ENCODE measurements at places on chromosomes 7 and 10.

GRCh38 chr10:128417826-128418225 lies 291.6 kb upstream of the MKI67 start:
- no peak for DNase-seq

DNA sequence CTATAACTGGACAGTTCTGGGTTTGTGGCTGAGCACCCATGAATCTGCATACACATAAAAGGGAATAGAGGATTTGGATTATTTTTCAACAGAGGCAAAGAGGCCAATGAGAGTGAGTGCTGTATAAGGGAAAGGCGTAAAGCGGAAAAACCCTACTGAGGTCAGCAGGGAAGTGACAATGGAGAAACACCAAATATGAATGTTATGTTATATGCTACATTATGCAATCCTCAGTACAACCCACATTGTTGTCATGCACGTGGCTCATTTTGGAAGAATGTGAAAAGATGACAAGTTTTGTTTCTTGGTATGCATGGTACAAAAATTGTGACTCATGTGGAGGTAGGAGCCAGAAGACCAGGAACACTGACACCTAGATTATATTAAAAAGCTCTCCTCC lies 113.6 kb upstream of the AMPH start:
- peak; percentile 90 for DNase-seq

- no peak for DNase-seq
These were observed 10.7 kb upstream of the CAPZA2 start for GRCh38 chr7:116851671-116852070.

GRCh38 chr10:44704616-44705015 lies 206.5 kb upstream of the TMEM72 start:
- no peak for DNase-seq

- DNase-seq, result no peak
These were observed 30.8 kb upstream of the ZNF488 start for GRCh38 chr10:47414752-47415519.

DNA sequence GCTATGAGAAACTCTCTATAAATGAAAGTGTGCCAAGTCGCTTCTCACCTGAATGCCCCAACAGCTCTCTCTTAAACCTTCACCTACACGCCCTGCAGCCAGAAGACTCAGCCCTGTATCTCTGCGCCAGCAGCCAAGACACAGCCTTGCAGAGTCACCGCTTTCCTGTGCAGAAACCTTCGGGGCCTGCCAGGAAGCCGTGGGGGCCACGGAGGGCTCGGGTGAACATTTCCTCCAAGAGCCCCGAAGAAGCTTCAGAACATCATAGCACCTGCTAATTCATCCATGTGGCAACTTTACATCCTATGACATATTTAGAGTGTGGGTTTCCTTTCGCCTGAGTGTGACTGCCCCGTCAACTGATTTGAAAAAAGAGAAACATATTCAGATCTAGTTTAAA lies 55.7 kb upstream of the PRSS58 start:
- no peak for DNase-seq

DNA sequence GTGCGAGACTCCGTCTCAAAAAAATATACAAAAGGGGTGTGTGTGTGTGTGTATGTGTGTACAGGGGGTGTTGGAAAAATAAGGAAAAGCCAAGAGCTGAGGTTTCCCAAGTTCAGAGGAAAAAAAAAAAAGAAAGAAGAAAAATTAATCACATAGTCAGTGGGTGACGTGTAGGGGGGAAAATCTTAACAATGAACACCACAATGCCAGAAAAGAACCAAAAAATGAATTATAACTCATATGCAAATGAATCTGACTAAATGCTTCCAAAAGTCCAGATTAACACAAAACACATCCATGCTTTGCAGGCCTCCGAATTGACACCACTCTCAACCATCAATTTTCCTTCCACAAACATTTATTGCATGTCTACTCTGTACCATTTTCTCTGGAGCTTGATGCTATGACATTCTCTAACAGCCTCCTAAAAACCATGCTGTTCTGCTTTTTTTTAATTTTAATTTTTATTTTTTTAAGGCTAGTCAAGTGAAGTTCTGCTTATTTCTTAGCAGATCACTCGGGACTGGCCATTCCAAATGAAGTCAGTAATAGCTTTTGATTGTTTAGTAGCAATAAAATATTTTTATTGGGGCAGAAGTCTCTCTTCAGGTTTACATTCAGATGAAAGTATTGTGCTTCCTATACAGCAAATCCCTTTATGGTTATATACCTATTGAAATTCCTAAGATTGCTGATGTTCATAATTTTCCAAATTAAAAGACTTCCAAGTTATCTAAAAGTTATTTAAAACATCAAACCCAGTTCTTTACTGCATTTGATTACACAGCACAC lies 133.8 kb downstream of the CNOT4 start:
- DNase-seq, result peak; percentile 10

DNA sequence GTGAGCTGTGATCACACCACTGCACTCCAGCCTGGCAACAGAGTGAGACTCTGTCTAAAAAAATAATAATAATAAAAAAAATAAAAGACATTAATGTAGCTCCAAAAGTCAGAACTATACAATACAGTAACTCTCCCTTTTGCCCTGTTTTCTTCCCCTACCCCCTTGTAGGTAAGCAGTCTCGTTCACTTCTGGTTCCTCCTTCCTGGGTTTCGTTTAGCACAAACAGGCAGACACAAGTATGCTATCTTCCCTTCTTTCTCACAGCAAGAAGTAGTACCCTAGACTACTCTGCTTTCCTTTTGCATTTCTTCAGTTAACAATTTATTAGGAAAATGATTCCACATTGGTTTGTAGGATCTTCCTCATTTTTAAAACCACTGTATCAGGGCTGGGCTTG lies 33.1 kb downstream of the PDSS1 start:
- no peak for DNase-seq

GRCh38 chr7:158733775-158734494 lies 29.3 kb upstream of the NCAPG2 start:
- DNase-seq, result no peak

- DNase-seq, result no peak
These were observed 14.0 kb upstream of the COL13A1 start for GRCh38 chr10:69787681-69788080.

- DNase-seq, result no peak
These were observed 226.5 kb downstream of the NEBL start for GRCh38 chr10:20670579-20670978.

DNA sequence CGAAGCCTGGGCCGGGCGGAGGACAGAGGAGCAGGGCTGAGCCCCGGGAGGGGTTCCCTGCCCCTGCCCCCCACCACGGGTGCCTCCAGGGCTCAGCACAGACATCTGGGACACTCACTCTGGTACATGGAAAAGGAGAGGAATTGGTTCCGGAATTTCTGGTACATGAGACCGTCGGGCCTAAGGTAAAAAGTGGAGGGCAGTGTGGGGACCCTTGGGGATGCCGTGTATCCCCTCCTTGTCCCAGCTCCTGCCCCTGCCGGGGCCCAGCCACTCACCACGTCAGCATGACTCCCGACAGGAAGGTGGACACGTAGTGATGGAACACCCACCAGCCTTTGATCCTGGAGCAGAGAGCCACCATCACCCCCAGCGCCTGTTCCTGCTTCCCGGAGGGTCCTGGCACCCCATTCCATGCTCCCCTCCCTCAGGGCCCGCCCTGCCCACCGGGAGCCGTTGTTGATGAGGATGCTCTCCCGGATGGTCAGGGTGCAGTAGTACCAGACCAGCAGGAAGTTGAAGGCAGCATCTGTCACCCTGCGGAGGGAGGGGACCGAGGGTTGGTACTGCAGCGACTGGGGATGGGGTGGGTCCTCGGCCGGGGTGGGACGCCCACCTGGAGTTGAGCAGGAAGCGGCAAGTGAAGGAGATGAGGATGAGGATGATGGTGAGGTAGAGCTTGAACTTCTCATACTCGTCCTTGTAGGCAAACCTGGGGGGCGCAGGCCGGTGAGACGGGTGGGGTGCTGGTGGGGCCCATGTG lies 6.4 kb downstream of the TMEM120A start:
- DNase-seq, result no peak

GRCh38 chr10:13373644-13374043 lies 25.6 kb upstream of the SEPHS1 start:
- DNase-seq, result no peak

DNA sequence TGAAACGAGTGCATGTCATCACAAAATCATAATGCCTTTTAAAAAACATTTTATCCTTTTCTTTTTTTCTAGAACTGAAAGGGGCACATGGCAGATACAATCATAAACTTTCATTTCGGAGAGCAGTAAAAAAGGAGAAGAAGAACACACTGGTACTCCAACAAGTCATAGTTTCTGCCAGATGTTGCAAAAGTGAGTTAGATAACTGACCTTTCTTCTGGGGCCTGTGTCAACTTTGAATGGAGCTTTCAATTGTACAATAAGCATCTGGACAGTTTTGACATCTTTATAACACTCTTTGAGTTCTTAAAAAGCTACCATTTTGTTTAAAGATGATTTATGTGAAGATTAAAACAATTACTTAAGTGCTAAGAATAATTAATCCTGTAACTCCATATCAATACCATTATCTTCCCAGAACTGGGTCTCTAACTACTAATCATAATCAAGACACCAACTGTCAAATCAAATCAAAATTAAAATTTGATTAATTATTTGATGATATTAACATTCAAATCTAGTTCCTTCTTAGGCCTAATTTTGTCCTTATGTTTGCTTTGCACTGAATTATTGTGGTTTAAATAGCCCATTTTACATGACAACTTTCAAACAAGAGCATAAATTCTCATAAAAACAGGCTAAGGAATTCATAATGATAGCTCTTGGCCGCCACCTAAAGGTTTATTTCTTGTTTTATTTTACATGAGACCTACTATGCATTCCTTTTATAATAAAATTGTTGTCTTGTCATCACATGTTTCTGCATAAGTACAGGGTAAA lies 19.5 kb upstream of the ITGB8 start:
- peak; percentile 55 for DNase-seq

GRCh38 chr10:6089334-6090219 lies 743 bp downstream of the RBM17 start:
- DNase-seq, result peak; percentile 41

DNA sequence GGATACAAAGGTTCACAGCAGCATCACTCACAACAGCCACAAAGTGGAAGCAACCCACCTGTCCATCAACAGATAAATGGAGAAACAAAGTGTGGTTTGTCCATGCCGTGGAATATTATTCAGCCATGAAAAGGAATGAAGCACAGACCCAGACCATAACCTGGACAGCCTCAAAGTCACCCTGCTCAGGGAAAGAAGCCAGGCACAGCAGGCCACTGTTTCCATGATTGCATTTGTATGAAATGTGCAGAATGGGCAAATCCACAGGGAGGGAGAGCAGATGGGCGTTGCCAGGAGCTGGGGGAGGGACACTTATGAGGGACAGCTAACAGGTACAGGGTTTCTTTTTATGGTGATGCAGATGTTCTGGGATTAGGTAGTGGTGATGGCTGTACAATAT lies 30.3 kb downstream of the FOXL3 start:
- DNase-seq, result no peak

- no peak for DNase-seq
These were observed 31.5 kb upstream of the ADCYAP1R1 start for GRCh38 chr7:31020652-31021051.

GRCh38 chr10:103745341-103746247 lies 109.8 kb downstream of the SH3PXD2A start:
- peak; percentile 37 for DNase-seq

DNA sequence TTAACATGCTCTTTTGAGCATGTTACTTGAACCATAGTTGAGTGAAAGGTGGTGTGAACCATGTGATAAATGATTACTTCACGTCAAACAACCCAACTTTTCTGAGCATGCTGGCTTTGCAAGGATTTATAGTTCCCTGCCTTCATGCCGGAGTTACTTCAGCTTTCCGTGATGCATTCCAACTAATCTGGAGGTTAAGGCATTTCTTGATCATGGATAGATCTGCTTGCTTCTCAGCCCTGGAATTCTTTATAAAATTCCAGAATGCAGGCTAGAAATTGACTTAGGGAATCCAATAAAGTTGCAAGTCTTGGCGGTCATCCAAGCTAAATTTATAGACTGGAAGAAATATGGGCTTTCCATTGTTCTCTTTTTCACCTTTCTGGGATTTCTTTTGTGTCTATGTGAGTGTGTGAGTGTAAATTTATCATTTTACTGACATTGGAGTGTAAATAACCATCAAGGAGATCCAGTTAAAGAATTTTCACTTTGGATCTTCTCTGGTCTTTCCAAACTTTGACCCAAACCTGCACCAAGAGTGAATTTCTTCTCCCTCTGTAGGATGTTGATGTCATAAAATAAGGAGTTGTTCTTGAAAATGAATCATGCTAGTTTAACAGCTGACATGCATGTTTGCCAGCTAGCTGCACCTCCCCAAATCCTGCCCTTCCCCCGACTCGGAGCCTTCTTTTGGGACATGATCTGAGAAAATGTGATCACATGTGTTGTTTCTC lies 289.0 kb downstream of the TWIST1 start:
- DNase-seq, result peak; percentile 18

DNA sequence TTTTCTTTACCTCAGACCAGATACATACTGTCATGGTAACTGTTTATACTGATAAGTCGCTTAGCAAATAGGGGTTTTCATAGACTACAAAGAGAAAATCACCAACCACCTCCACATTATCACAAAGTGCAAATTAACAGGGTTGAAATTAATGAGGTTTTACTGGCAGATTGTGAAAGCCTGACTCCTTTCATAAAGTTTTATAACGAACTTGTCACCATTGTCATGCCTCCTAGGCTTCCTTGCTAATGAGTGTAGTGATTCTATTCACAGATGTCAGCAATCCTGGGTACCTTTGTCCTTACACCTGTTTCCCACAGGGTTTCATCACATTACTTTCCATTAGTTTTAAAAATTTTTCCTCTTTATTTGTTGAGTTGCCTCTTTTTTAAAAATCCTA lies 142.3 kb upstream of the PTN start:
- DNase-seq, result no peak

- DNase-seq, result no peak
These were observed 69.3 kb downstream of the AVL9 start for GRCh38 chr7:32564542-32564941.

DNA sequence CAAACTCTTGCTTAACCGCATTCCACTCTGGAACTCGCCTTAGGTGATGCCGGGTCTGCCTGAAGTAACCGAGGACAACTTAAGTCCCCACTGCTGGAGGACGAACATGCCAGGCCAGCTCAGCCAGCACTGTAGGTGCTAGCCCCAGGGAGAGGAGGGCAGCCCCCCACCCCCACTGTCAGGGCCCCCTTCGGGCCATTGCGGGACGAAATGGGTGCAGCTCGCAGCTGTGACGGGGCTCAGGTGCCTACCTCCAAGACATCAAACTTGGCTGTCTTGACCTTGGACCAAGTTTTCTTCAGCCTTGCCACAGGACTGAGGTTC lies 60.4 kb downstream of the CSGALNACT2 start:
- DNase-seq, result no peak

GRCh38 chr10:94358480-94358879 lies 4.3 kb downstream of the NOC3L start:
- DNase-seq, result peak; percentile 93

- DNase-seq, result peak; percentile 76
These were observed 59.9 kb downstream of the MAP3K8 start for GRCh38 chr10:30493609-30494530.

DNA sequence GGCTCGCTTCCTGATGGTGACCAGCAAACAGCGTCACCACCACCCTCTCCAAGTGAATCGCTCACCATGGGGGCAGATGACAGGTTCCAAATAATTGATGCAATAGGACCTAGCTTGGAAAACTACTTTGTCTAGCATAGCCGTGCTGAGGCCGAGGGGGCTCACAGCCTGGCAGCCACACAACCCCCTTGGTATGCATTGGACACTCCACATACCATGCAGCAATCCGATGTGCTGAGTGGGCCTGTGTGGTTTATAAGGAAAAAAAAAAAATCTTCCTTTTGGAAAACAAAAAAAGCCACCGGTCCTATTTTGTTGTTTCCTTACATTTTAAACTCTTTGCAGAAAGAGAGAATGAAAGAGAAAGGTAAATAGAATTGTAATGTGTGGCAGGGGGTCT lies 15.1 kb downstream of the GATA3 start:
- peak; percentile 65 for DNase-seq

GRCh38 chr7:138405496-138405895 lies 54.6 kb upstream of the TRIM24 start:
- no peak for DNase-seq

Measured in fibroblast of skin of back (primary cell).